ENCODE measurements at places on chromosomes 6 and 20. TPM values are rescaled to one million over a fixed set of nuclear protein-coding genes. Genes with fewer than 3 reads are reported as not detected.

GRCh38 chr6:70045413-70045812 lies 179.1 kb downstream of the COL19A1 start:
- peak; percentile 12 for DNase-seq

The OR2B6 gene
- not detected for polyA plus RNA-seq

GRCh38 chr6:90925726-90926125 lies 338.9 kb upstream of the MAP3K7 start:
- no peak for DNase-seq

GRCh38 chr6:12944001-12944400 lies 227.4 kb downstream of the PHACTR1 start:
- no peak for DNase-seq

DNA sequence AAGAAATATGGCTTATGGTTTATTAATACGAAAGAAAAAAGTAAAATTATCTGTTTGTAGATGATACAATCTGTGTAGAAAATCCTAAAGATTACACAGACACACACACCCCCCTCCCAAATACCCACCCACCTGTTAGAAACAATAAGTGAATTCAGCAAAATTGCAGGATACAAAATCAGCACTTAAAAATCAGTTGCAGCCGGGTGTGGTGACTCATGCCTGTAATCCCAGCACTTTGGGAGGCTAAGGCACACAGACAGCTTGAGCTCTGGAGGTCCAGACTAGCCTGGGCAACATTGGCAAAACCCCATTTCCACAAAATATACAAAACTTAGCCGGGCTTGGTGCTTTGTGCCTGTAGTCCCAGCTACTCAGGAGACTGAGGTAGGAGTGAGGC lies 42.3 kb downstream of the NINL start:
- DNase-seq = no peak

DNA sequence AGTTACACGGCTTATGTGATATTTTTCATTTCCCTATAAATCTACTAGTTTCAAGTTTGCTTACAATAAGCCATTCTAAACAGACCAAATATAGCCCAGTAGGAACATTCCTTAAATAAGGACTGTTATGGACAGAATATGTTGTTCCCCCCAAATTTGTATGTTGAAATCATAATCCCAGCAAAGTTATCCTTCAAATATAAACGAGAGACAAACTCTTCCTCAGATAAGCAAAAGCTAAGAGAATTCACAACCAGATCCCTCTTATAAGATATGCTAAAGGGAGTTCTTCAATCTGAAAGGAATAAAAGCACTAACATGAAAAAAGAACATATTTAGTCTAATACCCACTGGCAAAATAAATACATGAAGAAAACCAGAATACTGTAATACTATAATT lies 795.5 kb upstream of the GJE1 start:
- DNase-seq = no peak

DNA sequence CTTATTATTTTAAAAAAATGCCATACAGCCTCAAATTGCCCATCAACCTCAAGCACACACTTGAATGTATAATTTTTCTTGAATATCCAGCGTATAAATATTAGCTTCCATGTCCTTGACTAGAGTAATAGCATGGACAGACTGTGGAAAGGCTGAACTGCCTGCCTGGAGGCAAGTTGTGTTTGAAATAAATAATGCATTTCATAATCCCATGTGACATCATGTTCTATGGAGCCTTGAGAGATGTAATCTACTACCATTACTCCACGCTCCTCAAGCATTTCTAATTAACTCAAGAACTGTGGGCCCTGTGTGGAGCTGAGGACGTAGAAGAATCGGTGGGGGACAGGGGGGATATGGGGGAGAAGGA lies 94.2 kb downstream of the CDS2 start:
- DNase-seq = no peak

GRCh38 chr20:44187054-44187771 lies at the start of gene JPH2:
Gene JPH2 (minus strand): TSS chr20:44187188. CDS start chr20:44186705, 483 bp downstream.
- no peak for DNase-seq

The DYNLT2 gene
- polyA plus RNA-seq = 2.2 TPM

Measured in hindlimb muscle (tissue), 1 donor.